ENCODE measurements at places on chromosomes 5 and 9.
A peak's percentile ranks its signal among the peaks of the same experiment; 100 is the strongest.

DNA sequence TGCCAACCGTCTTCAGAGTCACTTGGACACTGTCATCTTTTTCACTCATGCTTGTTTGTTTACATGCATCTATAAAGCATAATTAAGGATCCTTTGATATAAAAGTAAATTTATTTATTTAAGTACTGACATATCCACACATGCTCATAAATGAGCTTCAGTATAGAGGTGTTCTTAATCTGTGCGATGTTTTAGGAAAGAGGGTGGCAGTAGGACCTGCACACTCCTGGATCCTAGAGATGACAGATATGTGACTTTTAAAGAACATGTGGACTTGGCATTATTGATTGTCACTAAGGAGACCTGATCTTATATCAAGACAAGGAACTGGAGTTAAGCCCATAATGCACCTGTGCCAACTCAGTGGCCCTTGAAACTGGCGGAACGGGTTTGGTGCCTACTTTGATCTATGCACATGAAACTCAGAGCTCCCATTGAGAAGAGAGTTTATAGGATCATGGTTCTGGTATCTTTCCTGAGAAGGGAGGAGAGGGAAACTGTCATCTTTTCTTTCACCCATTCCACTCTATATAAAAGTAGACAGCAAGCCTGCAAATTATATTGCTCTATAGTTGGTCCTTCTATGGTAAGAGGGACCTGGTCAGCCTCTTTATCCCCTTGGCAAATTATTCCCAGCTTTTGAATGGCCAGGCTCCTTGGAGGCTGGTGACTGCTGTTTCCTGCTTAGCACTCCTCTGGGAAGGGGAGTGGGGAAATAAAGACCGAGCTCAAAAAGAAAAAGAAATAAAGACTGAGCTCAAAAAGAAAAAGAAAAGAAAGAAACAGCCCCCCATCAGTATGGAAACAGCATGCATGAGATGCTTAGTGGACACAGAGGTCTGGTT lies 57.8 kb upstream of the LIFR start:
- DNase-seq: no peak

DNA sequence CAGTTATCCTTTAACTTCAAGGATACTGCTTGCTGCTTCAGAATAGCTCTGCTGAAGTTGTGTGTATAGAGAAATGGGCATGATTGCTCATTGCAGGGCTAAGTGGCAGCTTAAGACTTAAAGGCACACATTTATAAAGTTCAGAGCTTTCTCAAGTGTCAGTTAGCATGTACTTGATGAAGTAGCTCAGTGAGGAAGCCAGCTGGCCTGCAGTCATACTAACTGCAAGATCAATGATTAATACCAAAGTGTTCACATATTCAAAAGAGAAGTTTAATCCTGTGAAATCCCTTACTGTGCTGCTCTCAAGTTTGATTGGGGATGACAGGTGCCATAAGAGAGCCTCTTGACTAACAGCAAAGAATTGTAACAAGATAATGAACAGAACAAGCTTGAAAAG lies 483.4 kb upstream of the NUDT12 start:
- DNase-seq: no peak

GRCh38 chr9:87535817-87536539 lies 38.3 kb downstream of the DAPK1 start:
- no peak for DNase-seq

DNA sequence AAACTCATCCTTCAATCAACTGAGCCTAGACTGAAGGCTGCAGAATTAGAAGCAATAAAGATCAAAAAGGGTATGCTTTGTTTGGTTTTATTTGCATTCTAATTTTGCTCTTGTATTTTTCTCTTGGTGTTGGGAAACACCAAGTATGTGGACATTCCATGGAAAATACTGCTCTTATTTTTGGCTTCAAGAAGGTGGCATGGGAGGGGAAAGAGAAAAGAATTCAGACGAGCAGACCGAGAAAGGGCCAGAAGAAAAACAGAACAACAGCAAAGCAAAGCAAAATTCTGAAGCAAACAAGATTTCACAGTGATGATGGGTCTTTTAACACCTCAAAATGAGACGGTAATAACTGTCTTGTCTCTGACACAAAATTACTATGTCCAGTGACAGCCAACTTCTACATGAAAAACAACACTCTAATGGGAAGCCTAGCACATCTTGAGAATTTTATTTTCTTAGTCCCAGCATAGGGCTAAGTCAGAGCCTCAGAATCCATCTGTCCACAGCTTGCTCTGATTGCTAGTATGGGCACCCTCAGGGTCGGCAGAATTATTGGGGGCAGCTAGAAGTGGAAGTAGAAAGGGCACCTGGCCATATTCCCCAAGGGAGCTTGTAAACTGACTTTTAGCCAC lies 26.8 kb downstream of the FREM1 start:
- no peak for DNase-seq

- no peak for DNase-seq
Measured at GRCh38 chr5:72036951-72037350, 70.3 kb upstream of the MAP1B start.

DNA sequence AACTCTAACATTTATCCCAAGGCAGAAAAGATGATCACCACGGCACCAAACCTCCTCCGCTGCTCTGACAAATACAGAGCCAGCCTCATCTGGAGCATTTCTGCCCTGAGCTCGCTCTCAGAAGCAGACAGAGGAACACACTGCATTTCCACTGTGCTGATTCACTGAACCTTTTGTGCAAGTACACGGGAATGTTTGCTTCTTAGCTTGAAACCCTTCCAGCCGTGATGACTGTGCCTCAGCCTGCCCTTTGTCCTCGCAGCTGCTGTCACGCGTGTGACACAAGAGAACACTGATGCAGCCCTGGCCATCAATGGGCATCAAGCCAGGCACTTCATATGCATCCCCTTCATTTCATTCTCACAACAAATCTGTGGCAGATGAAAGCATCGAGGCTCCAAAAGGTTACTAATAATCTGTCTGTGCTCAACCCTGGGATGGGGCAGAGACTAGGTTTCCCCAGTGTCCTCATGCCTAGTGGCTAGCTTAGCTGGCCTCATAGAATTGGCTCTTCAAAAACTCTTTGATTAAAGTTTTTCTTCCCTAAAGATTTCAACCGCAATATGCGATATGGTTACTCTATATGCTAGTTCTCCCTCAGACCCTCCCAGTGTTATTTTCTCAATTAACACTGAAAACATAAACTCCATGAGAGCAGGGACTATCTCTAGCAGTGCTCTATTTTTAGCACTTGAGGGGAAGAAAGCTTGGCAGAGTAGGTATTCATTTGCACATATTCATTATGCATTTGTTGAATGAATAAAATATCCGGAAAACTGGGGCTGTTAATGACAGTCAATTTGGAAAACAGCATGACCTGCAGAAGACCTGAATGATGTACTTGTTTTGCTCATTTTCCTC lies 7.3 kb downstream of the CDC14B start:
- DNase-seq: peak; percentile 89

DNA sequence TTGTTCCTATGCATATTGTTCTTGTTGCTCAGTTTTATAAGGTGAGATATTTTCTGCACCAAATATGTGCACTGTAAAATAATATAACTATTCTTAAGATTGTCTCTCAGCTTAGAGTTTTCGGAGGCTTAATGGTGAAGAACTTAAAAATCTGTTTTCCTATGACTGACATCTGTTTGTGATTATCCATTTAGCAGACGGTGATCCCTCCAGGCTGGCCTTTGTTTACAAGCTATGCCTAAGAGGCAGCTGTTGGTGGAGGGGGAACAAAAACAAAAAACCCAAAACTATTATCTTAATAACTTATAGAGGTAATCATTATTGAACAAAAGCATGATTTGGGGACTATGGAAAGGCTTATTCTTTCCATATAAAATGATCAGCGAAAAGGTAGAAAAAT lies 658 bp downstream of the PDCD1LG2 start:
- DNase-seq: peak; percentile 52

GRCh38 chr9:96115836-96116235 lies 186.1 kb downstream of the HSD17B3 start:
- DNase-seq: no peak

DNA sequence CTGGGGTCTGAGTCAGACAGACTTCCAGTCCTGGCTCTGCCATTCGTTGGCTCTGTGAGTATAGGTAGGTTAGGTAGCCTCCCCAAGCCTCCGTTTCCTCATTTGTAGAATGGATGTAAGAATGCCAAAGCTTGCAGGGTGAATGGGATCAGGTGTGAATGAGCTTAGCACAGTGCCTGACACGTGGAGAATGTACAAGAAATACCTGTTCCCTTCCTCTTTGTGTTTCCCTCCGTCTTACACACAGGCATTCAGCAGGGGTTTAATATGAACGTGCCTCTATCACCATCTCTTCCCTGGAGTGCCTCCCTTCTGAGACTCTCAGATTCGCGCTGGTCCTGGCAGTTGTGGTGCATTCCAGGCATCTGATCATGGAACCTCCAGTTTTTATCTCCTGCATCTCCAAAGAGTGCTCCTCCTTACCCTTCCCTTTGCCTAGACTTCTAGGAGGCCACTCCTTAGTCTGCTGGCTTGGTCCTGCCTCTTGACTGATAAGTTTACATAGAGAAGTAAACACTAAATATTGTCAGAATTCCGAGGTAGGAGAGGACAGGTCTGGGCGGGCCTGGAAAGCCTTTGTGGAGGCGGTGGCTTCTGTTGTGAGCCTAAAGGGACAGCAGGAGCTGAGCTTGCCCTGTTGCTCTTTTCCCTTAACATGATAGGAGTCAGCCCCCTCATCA lies 199.4 kb downstream of the AOPEP start:
- no peak for DNase-seq

DNA sequence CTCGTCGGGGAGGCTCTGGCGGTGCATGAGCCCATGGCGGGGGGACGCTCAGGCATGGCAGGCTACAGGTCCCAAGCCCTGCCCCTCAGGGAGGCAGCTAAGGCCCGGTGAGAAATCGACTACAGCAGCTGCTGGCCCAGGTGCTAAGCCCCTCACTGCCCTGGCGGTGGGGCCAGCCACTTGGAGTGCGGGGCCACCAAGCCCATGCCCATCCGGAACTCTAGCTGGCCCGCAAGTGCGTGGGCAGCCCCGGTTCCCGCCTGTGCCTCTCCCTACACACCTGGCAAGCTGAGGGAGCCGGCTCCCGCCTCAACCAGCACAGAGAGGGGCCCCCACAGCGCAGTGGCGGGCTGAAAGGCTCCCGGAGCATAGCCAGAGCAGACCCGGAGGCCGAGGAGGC lies 1896.9 kb upstream of the CDH6 start:
- no peak for DNase-seq

DNA sequence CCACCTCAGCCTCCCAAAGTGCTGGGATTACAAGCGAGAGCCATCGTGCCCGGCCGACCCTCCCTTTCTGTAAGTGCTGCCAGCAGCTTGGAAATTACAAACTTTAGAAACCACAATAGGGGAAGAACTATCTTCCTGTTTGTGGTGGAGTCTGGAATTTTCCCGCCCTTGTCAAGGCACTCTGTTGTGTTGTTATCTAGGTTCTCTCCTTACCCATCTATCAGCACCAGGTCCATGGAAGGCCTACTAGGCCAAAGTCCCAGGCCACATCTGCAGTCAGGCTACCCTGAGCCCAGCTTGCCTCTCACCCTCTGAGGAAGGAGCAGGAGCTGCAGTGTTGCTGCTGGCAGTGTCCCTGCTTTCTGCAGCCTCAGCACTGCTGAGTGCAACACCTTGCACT lies 214.9 kb downstream of the MCTP1 start:
- no peak for DNase-seq

GRCh38 chr9:133380734-133381133 lies 4.6 kb downstream of the STKLD1 start:
- no peak for DNase-seq

GRCh38 chr5:54754420-54754819 lies 231.0 kb downstream of the ESM1 start:
- peak; percentile 17 for DNase-seq

GRCh38 chr9:128098297-128099230 lies 29.0 kb downstream of the PTGES2 start:
- DNase-seq: peak; percentile 93

- no peak for DNase-seq
Measured at GRCh38 chr5:42915306-42915866, 103.7 kb upstream of the SELENOP start.

DNA sequence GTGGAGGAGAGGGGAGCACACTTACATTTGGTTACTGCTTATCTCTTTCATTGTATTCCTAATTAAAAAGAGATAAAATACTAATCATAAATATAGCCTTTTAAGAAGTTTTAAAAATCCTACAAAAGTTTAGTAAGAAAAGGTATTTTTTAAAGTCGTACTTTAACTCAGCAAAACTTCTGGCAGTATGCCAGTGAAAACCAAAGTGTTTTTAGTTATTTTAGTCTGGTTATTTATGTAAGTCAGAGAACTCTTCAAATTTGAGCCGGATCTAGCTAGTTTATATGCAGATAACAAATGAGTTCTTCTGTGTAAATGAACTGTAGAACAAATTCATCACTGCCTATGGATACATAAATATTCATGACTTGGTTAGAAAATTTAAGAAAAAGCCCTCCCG lies 36.5 kb upstream of the ANKDD1B start:
- DNase-seq: no peak

DNA sequence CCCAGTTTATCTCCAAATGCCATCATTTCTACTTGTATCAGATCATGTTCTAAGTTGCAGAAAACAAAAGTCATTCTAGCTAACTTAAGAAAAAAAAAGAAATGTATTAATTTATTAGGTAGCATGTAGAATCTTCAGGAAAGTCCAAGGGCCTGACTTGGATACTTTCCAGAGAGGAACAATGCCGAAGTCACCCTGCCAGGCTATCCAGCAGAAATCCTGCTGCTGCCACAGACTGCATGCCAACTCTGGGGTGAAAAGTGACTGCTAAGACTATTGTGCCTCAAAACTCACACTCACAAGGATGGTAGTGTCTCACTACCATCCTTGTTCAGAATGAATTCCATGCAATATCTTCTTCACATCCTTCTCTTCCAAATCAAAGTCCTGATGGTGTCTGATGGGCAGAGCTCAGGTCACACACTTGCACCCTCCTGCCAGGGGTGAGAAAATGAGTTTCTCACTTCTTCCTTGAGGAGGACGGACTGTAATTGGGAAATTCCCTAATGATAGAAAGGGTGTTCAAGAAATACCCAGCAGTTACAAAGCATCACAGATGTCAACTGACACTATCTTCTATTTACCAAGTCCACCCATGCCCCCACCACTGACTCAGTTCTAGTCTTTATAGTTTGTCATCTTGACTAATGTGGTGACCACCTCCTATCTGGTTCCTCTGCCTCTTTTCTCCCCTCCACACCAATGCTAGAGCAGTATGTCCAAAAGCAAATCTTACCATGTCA lies 279.4 kb downstream of the CWC27 start:
- DNase-seq: no peak

- no peak for DNase-seq
Measured at GRCh38 chr9:124673063-124673462, 98.0 kb downstream of the NR6A1 start.

GRCh38 chr9:74463825-74464224 lies 33.3 kb upstream of the RORB start:
- no peak for DNase-seq

DNA sequence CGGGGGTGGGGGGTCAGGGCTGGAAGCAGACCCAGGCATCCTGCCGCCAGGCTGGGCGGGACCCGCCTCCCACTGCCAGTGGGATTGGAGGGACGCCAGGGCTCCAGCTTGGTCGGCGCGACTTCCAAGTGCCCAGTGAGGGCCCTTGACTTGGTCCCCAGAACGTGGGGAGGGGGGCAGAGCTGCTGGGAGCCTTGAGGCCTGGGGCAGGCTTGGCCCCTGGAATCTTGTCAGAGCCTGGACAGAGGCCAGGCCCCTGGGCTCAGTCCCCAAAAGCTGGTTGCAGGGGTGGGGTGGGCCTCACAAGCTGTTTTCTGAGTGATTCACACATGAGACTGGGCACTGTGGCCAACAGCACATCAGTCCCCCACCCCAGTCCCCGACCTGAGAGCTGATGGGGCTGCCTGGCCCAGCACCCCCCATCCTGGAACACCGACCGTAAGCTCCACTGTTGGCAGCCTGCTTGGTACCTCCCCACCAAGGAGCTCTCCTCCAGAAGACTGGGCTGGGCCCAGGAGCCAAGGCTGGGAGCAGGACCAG lies 526 bp downstream of the CLIC3 start:
- no peak for DNase-seq

Measured in HCEC 1CT (cell line).